ENCODE measurements at places on chromosomes 1 and 21.

GRCh38 chr21:45513003-45513717 is 29.1 kb downstream of the SLC19A1 start:
- DNase-seq = no peak

DNA sequence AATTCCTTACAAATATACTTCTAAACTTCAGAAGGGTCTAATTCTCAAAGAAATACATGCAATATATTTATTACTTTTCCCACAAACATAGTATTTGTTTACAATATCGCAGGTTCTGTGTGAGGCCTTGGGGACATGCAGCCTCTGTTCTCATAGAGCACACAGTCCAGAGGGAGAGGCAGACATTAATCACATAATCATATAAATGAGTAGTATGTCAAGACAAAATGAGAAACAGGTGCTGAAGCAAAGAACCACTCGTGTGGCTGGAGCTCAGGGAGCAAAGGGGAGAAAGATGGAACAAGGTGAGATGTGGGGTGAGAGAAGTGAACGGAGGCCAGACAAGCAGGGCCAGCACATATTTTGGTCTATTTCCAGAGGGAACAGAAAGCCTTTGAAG is 26.4 kb upstream of the MAGI3 start:
- DNase-seq = no peak

GRCh38 chr21:24265987-24266386 is 1341.3 kb downstream of the MRPL39 start:
- DNase-seq = no peak

GRCh38 chr1:91513160-91513559 is 12.5 kb downstream of the CDC7 start:
- peak; percentile 67 for DNase-seq

GRCh38 chr1:206772243-206772937 is at the start of gene IL10:
TSS of gene IL10 (minus strand) at chr1:206772494. CDS start at chr1:206772435, 59 bp downstream.
- no peak for DNase-seq

DNA sequence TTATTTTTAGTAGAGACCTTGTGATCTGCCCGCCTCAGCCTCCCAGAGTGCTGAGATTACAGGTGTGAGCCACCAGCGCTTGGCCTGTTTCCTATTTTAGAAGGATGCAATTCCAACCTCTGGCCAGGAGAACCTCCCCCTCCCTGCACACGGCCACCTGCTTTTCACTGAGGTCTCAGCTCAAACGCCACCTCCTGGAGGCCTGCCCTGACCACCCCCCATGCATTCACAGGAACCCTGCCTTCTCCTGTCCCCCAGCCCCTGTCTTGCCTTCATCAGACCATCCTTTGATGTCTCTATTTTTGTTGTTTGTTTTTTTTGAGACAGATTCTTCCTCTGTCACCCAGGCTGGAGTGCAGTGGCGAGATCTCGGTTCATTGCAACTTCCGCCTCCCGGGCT is 2.3 kb downstream of the SRM start:
- no peak for DNase-seq

DNA sequence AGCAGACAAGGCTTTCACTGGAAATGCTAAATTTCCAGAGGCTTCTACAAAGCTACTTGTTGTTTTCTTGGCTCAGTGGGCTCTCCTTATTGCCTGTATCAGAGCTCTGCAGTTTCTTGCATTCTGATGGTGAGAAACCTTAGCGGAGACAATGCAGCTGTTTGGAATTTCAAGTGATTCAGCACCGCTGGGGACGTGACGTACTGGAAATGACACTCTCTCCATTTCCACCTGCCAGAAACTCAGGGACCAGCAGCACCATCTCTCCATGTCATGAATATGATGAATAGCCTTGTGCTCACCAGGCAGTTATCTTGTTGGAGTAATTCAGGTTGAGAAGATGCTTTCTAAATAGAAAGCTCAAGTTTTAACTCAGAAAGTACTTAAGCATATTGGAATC is 497.2 kb upstream of the DEPDC1 start:
- DNase-seq = no peak
